ENCODE measurements at places on chromosomes 16 and 17.

DNA sequence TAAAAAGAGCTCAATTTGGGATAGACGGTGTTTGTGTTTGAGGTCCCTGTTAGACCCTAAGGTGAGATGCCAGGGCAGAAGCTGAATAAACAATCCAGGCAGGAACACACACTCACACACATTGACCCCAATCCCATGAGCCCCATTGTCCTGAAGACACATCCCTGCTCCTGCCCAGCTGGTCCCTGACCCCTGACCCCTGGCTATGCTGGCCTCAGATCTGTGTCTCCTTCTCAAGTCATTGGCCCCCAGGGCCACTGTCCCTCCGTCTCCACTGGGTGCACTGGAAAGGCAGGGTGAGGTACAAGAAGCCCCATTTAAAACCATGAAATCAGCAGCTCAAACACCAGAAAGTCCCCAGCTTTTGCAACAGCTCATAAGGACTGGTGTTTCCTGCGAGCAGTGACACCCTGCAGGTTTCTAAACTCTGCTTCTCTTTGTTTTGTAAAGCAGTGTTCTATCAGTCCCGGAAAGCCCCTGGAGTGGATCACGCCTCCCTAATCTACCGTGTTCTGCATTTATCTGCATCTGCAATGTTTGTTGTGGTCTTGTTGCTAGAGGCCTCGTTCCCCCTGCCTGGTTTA is 18.0 kb upstream of the ASGR2 start:
- no peak for DNase-seq

DNA sequence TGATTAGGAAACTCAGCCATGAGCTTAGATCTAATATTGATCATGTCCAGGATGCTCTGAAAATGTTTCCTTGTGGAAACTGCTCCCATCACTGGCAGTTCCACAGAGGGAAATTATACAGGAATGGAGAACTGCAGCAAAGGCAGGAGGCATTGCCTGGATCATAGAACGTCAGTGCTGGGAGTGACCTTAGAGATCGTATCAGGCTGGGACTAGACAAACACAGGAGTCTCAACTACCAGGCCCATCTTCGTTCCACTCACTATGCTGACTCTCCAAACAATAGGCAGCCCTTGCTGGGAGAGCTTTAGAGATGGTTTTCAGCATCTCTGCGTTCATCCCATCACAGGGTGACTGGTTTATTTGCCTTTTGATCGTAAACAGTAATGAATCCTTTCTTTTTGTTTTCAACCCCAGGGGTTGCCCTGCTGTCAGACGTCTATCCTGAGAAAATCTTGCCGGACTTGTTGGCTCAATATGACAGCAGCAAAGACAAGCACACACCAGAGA is 130.3 kb downstream of the TANGO6 start:
- DNase-seq: peak; percentile 66

DNA sequence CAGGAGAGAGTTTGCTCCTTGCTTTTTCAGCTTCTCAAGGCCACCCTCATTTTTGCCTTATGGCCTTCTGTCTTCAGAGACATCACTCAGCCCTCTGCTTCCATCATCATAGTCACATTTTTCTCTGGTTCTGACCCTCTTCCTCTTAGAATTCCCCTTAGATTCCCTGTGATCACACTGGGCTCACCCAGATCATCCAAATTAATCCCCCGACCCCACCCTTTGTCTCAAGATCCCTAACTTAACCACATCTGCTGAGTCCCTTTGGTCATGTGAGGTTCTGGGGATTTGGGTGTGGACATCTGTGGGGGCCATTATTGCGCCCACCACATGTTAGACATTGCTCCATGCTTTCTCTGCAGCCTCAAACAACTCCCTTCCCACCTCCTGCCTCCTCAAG is 323.4 kb downstream of the CPPED1 start:
- DNase-seq: no peak

DNA sequence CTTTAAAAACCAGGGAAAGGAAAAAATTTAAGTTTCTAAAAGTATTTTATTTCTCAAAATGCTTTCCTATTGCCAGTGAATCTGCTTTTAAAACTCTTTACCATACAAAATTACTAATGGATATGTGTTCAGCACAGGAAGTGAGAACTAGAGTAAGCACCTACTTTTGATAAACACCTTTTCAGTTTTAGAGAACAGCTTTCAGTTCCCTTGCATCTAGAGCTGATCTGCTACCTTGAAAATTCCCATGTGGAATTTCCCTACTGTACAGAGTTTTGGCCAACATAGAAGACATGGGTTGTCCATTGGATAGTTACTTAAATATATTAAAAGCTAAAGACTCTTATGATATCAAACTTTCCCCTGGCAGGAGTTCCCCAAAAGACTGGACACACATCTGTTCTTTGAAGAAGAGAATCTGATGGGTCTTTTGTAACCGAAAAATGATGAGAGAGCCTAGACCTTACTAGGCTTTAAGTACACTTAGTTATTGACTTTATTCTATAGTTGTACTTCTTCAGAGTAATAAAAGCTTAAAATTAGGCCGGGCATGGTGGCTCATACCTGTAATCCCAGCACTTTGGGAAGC is 112.1 kb upstream of the CNTNAP4 start:
- no peak for DNase-seq

DNA sequence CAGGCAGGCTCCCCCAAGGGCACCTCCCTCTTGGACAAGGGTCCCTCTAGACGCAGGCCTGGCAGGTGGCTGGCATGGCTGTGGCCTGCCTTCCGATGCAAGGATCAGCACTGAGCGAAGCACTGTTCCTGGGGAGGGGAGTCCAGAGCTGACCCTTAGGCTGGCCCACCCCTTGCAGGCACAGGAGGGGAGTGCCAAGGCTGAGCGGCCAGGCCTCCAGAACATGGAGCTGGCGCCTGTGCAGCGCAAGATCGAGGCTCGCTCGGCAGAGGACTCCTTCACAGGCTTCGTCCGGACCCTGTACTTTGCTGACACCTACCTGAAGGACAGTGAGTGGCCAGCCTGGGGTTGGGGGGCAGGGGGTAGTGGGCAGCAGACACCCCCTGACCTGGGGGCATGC is 16.8 kb upstream of the MYO15B start:
- DNase-seq: no peak

GRCh38 chr17:47621293-47622179 is 28.2 kb upstream of the KPNB1 start:
- DNase-seq: peak; percentile 20

- peak; percentile 42 for DNase-seq
Measured at GRCh38 chr17:60526726-60527125, 684 bp upstream of the APPBP2 start.

GRCh38 chr16:66004699-66005098 is 361.8 kb upstream of the CDH5 start:
- no peak for DNase-seq

DNA sequence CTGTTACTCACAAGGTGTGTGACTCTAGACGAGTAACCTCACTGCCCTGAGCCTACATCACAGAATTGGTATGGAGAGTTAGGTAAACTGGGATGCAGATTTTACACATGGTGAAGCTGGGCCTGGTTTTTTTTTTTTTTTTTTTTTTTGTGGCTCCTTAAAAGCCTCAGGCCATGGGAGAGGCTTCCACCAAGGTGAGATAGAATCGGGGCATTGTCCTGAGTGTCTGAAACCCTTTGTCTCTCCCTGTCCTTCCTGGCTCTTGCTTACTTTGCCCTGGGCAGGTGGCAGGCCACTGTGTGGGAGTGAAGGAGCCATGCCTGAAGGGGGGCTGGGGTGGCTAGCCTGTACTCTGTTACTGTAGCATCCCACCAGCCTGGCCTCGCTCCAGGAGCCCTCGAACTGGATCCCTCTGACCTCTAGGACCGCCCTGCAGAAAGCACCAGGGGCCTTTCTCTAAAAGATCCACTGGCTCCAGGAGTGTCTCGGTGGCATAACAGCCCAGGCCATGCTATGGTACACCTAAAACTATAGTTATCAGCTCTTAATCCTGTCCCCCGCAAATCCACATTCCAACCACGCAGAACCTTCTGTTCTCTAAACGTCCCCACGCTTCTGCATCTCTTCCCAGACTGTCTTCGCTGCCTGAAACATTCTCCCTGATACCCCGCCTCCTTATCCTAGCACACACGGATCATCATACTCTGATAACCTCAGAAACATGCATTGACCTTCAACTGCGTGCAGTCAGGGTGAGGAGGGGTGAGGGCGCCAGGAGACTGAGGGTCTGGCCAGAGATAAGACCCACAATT is 1.7 kb upstream of the SLC13A2 start:
- no peak for DNase-seq

DNA sequence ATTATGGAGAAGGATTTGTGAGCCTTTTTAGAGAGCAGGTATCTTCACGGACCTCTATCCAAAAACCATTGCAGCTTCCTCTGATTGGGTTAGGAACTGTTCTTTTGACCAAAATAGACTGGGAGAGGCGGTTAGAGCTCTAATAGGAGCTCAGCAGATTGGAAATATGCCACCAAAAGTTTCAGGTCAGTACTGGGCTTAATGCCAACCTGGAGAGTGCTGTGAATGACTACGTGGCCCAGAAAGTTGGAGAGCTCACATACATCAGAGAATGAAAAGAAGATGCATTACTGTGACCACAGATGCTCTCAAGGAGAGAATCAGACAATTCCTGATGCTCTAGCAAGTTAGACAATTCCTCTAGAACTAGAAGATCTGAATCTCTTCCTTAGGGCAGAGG is 86.5 kb downstream of the ABCA8 start:
- no peak for DNase-seq

- peak; percentile 45 for DNase-seq
Measured at GRCh38 chr16:85238233-85238647, 126.0 kb upstream of the CIBAR2 start.

GRCh38 chr16:68927018-68927417 is 83.7 kb downstream of the TANGO6 start:
- no peak for DNase-seq

- DNase-seq: no peak
Measured at GRCh38 chr16:83851473-83851872, 43.7 kb downstream of the HSBP1 start.

GRCh38 chr17:71592431-71592830 is 528.4 kb upstream of the SOX9 start:
- DNase-seq: no peak

DNA sequence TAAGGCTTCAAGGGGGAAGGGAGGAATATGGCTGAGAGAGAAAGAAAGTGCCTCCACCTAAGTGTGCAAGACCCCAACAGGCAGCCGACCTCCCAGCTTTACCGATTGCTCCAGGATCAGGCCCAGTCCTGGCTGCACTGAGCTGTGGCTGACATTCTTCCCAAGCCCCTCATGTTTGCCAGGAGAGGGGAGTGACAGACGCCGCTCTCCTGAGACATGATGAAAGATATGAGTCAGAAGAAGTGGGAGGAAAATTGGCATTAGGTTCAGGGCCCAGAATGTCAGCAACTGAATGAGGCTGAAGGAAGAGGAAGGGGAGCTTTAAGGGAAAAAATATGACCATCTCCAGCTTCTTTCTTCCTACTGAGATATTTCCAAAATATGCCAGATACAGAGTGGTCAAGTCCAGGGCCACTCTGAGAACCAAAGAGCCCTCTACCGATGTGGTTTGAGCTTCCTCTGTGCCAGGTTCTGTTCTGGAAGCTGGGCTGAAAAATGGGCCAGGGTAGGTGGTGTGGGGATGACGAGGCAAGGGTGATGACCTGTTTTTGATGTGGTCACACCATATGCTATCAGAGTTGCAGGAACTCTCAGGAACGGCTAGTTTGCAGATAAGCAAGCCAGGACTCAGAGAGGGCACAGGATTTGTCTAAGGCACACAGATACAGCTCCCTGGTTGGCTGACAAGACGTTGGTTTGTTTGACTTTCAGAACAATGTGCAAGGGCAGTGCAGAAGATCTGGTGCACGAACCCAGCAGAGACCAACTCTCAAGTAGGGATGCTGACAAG is 176.7 kb downstream of the SOX9 start:
- no peak for DNase-seq

DNA sequence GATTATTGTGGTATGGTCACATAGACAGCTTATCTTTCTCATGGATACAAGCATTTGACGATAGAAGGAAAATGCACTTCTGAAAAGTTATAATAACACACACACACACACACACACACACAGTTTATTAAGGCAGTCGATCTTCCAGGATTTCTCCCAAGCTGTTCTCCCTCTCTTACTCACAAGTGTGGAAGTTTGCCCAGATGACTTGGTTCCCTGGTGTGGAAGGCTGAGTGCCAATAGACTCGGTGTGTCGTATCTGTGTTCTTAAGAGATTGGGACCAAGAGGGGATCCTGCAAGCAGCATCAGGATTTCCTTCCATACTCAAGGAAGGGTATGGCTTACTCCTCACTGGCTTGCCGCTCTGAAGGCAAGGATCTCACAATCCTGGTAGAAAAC is 279.6 kb downstream of the HS3ST3B1 start:
- no peak for DNase-seq

DNA sequence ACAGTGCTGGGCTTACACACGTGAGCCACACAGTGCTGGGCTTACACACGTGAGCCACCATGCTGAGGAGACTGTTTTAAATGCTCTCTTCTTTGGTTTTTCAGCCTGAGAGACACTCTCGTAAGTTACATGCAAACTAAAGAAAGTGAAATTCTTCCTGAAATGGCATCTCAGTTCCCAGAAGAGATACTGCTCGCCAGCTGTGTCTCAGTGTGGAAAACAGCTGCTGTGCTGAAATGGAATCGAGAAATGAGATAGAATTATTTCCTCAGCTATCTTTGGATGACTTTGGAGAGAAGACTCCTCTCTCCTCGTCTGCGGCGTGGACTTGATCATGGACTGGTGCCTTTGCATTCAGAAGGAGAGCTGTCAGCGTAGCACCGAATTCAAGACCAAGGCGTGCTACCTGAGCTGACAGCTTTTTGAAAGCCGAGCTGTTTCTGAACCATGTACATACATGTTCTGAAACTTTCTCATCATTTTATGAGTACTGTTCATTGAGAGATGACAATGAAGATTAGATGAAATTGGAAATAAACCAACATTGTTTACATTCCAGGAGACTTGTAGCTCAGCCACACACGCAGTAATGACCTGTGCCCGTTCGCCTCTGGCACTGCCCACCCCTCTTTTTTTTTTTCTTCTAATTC is 21.6 kb upstream of the ENDOV start:
- DNase-seq: no peak

GRCh38 chr16:83355570-83356218 is 452.1 kb upstream of the HSBP1 start:
- DNase-seq: peak; percentile 3

- DNase-seq: no peak
Measured at GRCh38 chr17:75064460-75064859, 17.4 kb downstream of the KCTD2 start.

DNA sequence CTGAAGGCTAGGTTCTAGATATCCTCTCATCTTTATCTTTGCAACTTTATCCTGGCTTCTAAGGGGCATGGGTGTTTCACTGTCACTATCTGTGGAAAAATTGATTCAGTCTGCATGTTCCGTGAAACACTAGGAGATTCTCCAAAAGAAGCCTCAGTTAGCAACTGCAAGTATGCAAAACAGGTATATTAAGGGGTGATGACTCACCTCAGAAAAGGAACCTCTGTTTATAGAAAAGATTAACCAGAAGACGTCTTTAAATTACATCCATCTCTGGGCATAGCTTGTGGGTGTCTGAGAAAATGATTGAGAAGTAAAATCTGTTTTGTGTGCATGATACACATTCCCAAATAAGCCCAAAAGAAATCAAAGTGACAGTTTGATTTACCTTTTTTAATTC is 353.8 kb upstream of the HSBP1 start:
- no peak for DNase-seq

GRCh38 chr17:46025510-46026165 is 26.6 kb downstream of the STH start:
- DNase-seq: no peak

Measured in NCI-H69 (cell line).